Upper lobe of left lung (tissue), 6 donors: ENCODE measurements at places on chromosomes 16 and 17.

DNA sequence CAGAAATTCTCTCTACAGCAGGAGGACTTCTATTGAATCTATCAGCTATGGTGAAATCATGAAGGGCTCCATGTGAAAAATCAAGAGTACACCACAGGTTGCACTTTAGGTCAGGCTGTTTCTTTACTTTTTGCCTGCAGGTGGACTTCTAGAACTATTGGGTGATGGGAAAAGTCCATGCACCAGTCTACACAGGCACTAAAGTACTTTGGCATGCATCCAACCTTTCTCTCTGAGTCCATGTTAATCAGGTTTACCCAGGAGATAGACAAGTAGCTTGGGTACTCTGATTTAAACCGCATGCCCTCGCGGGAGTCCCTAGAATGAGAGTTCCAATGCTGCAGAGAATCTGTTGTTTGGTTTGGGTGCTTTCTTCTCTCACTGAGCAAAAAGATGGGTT lies 9.1 kb upstream of the ANKFN1 start:
- H3K27me3 ChIP-seq, result no peaks in the 10 kb centered on the region
- no peaks in the 10 kb centered on the region for H3K36me3 ChIP-seq
- H3K27ac ChIP-seq, result no peak overlapping the region
- H3K4me3 ChIP-seq, result no peak overlapping the region
- no peaks in the 10 kb centered on the region for H3K4me1 ChIP-seq

DNA sequence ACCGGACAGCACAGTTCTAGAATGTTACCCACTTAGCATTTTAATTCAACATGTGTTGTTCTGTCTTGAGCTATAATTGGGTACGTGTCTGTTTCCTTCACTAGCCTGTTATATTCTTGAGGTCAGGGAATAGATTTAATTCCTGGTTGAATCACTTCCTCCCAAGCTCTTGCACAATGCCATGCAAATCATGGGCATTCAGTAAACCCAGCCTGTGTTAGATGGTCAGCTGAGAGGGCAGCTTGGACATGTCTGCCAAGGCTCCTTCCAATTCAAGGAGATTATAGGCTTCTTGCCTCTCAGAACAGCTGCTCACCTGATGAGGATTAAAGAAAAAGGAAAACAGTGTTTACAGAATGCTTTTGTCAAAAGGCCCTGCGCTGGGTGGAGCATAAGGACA lies 12.6 kb downstream of the C1QTNF1 start:
- H3K27ac ChIP-seq, result peak overlapping the region; percentile 21
- H3K4me3 ChIP-seq, result no peak overlapping the region
- H3K4me1 ChIP-seq, result peaks cover 24% of the 10 kb centered on the region
- no peaks in the 10 kb centered on the region for H3K36me3 ChIP-seq

GRCh38 chr17:7508846-7509245 lies 24.7 kb downstream of the POLR2A start:
- H3K4me3 ChIP-seq, result no peak overlapping the region
- no peaks in the 10 kb centered on the region for H3K27me3 ChIP-seq
- H3K4me1 ChIP-seq, result no peaks in the 10 kb centered on the region
- no peak for DNase-seq
- H3K27ac ChIP-seq, result no peak overlapping the region

DNA sequence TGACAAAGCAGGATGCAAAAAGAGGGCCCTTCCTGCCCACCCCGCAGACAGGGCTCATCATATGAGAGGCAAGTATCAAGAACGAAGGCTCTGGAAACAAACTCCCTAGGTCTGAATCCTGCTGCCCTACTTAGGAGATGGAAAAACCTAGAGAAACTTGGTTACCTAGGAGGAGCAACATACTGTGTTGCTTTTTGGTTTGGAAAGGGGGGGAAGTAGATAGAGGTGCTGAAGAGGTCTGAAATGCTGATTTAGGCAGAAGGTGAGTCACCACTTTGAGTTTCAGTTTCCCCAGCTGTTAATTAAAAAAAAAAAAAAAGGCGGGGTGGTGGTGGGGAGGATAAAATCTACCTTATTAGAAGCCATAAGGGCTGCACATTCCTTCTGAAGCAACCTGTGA lies 1.5 kb downstream of the N4BP1 start:
- DNase-seq, result no peak
- H3K27me3 ChIP-seq, result no peaks in the 10 kb centered on the region
- H3K36me3 ChIP-seq, result no peaks in the 10 kb centered on the region
- H3K4me3 ChIP-seq, result peak overlapping the region; percentile 96

DNA sequence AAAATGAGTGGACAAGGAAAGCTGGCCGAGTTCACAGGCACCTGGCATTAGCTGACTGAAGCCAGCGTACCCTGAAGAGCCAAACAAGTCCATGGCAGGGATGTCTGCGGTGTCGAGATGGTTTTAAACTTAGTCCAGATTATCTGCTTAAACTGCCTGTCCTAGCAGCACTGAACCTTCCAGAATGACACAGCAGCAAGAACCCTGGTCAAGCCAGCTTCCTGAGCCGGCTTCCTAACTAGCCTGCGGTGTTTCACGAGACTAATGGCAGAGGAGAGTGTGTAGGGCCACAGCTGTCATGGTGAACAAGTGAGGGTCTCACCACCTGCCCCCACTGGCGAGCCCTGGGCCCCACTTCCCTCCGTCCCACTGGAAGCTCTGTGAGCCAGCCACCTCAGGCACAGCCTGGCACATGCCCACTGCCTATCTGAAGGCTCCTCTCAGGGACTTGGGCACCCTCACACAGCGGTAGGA lies 28.8 kb upstream of the MTSS2 start:
- H3K4me3 ChIP-seq, result no peak overlapping the region
- H3K4me1 ChIP-seq, result peaks cover 44% of the 10 kb centered on the region
- no peaks in the 10 kb centered on the region for H3K36me3 ChIP-seq
- H3K27me3 ChIP-seq, result no peaks in the 10 kb centered on the region
- peak overlapping the region; percentile 56 for H3K27ac ChIP-seq

- no peaks in the 10 kb centered on the region for H3K27me3 ChIP-seq
- H3K36me3 ChIP-seq, result no peaks in the 10 kb centered on the region
- H3K27ac ChIP-seq, result no peak overlapping the region
- peaks cover 9% of the 10 kb centered on the region for H3K4me1 ChIP-seq
Observed at GRCh38 chr17:66724581-66725341, 110.2 kb upstream of the CACNG5 start.

DNA sequence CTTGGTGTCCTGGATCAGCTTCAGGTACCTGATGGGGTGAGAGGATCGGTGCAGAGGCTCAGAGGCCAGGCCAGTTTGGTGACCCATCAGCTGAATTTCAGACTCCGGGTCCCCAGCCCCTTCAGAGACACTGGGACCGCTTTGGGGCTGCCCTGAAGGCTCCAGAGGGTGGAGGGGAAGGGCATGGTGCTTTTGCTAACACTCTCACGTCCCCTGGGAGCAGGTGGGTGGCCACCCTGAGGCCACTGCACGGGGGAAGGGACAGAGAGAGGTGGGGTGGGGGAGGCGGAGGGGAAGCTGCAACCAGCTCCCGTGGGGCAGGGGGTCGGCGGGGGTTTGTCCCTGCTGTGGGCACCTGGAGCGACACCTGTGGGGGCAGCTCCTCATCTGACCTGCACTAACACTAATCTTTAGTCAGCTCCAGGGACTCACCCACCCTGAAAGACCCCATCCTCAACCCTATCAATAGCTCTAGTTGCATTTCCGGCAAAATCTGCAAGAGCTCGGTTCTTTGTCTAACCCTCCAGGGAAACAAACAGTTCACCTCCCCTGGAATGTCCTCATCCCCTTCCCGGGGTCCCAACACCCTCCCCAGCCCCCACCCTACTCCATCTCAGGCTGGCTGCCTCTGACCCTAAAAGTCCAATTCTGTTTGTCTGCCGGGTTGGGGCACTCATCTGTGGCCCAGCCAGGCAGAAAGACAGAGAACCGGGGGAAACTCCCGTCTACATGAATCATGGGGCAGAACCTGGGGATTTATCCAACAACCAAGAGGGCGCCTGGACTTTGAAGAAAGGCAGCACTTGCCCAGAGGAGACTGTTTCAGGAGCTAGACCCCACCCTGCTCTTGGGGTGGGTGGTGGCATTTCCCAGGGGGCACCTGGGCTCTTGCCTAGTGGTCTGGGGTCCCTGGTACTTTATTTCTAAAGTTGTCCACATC lies 91.9 kb upstream of the CBX4 start:
- peaks cover 15% of the 10 kb centered on the region for H3K4me1 ChIP-seq
- H3K4me3 ChIP-seq, result no peak overlapping the region
- DNase-seq, result no peak
- peaks cover 4% of the 10 kb centered on the region for H3K27me3 ChIP-seq
- H3K36me3 ChIP-seq, result no peaks in the 10 kb centered on the region
